ENCODE measurements at places on chromosomes 2 and 18.

DNA sequence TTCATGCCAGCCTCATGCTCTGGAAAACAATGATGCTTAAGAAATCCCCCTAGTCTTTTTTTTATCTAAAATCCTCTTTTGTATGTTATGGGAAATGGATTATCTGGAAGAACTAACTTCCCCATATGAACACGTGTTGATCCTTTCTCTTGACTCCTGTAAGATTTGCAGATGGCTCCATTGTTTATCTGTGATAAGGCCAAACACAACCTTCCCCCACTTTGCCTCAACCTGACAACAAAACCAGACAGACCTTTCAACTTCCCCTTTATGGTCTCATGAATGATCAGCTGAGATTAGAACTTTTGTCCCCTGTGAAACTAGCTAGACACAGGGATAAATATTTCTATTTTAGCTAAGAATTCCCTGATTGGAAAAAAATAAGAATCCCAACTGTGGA, 828.0 kb upstream of the CDH2 start:
- no peak for DNase-seq

DNA sequence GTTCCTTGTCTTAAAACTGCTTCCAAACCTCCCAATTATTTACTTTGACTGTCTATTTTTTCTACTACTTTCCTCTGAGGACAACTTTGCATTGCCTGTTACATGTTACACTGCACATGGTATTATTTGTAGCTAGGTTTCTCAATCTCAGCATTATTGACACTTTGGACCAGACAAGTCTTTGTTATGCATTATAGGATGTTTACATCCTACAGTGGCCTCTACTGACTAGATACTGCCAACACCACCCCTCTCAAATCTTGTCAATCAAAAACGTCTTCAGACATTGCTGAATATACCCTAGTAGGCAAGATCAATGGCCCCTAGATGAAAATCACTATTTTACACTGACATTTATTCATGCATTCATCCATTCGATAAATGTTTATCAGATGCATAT, 129.6 kb upstream of the DNAJC10 start:
- DNase-seq = no peak

GRCh38 chr2:202109737-202110184, 36.7 kb downstream of the KIAA2012 start:
- DNase-seq = no peak

- no peak for DNase-seq
These were observed at the start of gene AMER3 for GRCh38 chr2:130755256-130756052. Gene AMER3 (plus strand): TSS chr2:130755540. CDS start chr2:130762073, 6,533 bp downstream.

GRCh38 chr2:3839476-3839875, 136.1 kb downstream of the DCDC2C start:
- DNase-seq = no peak

DNA sequence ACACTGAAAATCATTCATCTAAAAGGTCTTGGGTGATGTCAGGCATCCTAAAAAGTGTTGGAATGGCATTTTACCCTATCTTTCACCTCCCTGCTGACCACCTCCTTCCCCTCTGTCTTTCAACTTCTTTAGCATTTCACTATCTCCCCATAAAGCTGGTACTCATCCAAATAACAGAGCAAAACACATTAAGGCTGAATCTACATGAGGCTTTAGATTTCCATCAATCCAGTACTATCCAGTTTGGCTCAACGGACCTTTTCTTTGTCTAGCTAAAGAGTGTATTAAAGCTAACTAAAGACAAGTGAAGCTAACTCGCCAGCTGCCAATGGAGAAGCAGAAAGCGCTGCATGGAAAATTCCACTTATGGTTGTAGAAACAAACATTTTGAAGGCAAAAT, 122.5 kb upstream of the NCKAP5 start:
- no peak for DNase-seq

- no peak for DNase-seq
These were observed 73.1 kb upstream of the ZNF521 start for GRCh38 chr18:25425024-25425423.

GRCh38 chr2:147818741-147819140, 26.1 kb upstream of the ACVR2A start:
- DNase-seq = no peak

- no peak for DNase-seq
These were observed 79.5 kb upstream of the KLF7 start for GRCh38 chr2:207244971-207245925.

- DNase-seq = no peak
These were observed 165.3 kb downstream of the SNTG2 start for GRCh38 chr2:1115843-1116539.

- no peak for DNase-seq
These were observed 89.7 kb upstream of the ATG16L1 start for GRCh38 chr2:233161730-233162129.

GRCh38 chr18:11761553-11761952, 72.5 kb downstream of the GNAL start:
- no peak for DNase-seq

GRCh38 chr2:205403244-205403825, 279.0 kb upstream of the NRP2 start:
- no peak for DNase-seq

GRCh38 chr2:212451786-212452231, 86.8 kb downstream of the ERBB4 start:
- no peak for DNase-seq

DNA sequence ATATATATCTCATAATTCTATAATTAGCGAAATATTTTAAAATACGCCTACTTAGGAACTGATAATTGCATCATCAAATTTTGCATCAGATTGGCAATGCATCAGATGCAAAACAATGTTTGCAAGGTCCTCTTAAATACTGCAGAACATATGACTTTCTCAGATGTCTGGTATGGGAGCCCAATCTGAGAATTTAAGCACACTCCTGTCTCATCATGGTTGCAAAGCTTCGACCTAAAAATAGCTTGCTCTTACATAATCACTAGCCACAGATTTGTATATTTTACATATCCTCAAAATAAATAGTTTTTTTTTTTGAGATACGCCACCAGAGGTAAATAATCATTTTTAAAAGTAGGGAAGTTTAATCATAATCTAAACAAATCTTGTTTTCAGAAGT, 123.2 kb downstream of the CABYR start:
- no peak for DNase-seq

DNA sequence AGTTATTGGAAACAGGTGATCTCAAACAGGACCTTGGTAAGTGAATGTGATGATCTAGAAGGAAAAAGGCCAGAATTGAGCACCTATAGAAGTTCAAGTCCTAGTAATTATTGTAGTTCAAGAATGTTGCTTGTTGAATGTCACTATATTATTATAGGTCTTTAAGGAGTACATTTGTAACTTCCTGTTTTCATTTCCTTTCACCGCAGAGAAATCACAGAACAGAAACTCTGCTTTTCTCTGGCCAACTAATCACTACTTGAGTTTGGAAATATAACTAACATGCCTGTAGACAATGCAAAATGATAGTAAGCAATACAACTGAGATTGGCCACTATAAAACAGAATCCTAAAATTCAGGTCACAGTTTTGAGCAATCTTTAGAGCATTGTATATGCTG, 61.8 kb upstream of the EFEMP1 start:
- no peak for DNase-seq

GRCh38 chr2:240349133-240350005, 86.1 kb upstream of the GPC1 start:
- DNase-seq = no peak

- DNase-seq = no peak
These were observed 906.1 kb downstream of the SLC4A3 start for GRCh38 chr2:220533485-220533884.

GRCh38 chr2:59073286-59073685, 832.2 kb upstream of the FANCL start:
- no peak for DNase-seq

DNA sequence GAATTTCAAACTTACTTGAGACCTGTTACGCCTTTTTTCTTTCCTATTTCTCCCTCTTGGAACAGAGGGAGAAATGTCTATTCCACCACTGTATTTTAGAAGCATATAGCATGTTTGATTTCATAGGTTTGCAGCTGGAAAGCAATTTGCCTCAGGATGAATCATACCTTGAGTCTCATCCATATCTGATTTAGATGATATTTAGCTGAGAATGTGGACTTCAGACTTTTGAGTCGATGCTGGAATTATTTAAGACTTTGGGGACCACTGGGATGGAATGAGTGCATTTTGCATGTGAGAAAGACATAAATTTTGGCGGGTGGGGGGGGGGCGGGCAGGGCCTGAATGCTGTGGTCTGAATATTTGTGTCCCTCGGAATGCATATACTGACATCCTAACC, 282.7 kb upstream of the STON1 start:
- no peak for DNase-seq

GRCh38 chr2:27407798-27408491, 1.4 kb downstream of the PPM1G start:
- DNase-seq = peak; percentile 65

GRCh38 chr2:114534116-114535084, 92.0 kb downstream of the DPP10 start:
- no peak for DNase-seq

GRCh38 chr2:221818616-221819320, 246.7 kb upstream of the EPHA4 start:
- DNase-seq = no peak

GRCh38 chr2:11203480-11203879, 48.2 kb downstream of the SLC66A3 start:
- DNase-seq = no peak

DNA sequence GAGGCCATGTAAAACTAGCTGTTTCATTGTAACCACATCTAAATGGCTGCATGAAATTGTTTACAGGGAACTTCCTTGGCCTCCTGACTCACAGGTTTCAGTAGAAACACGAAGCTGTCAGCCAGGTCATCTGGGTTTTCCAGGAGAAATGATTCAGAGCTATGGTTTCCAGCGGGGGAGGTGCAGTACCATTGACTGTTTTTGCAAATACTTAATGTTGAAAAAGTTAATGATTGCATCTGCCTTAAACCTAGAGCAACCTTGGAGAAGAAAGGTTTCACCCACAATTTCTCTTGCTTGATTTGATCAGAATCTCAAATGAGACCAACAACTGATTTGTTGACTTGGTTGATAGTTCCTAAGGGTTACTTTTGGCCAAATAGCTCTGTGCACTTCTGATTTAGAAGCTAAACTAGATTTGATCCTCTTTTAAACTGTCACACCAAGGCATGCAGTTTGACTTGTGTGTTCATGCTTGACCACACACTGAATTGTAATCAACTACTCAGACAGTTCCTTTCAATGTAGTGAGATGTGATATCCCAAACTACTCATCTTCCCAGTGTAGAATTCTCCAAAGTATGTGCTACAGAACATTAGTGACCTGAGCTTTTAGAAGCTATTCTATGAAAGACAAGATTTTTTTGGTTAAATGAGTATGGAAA, 193.5 kb upstream of the CHST9 start:
- DNase-seq = no peak

DNA sequence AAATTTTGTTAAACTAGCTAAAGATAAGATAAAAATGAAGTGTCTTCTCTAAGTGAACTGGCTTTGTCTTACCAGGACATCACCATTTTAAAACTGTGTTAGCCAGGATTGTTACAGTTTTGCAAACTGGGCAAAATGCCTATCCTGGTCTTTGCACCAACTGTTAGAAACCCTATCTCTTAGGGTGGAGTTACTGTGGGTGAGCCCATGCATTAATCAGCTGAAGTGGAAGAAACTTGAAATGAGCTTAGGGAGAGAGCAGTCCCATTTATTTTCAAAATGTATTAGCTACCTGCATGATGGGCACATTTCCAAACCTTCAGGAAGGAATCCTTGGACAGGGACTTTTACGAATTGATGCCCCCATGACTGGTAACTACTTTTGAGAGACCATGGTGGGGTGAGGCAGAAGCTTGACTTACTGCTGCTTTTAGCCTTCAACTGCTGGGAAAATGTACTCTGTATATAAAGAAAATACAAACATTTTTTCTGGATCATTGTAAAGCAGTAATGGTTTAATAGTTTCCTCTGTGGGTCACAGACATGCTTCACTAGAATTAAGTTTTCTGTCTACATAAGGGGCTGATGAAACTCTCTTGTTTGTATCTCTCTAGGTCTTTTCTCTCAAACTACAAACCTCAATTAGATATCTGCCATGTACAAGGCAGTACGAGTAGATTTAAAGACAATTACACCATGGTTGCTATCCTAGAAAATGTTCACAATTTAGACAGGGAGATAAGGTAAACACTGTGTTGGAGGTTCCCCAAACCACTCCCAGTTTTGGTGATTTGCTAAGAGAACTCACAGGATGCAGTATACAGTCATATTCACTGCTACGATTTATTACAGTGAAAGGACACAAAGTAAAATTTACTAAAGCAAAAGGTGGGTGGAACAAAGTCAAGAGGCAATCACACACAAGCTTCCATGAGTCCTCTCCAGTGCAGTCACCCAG, 321.4 kb upstream of the MMADHC start:
- DNase-seq = peak; percentile 56

DNA sequence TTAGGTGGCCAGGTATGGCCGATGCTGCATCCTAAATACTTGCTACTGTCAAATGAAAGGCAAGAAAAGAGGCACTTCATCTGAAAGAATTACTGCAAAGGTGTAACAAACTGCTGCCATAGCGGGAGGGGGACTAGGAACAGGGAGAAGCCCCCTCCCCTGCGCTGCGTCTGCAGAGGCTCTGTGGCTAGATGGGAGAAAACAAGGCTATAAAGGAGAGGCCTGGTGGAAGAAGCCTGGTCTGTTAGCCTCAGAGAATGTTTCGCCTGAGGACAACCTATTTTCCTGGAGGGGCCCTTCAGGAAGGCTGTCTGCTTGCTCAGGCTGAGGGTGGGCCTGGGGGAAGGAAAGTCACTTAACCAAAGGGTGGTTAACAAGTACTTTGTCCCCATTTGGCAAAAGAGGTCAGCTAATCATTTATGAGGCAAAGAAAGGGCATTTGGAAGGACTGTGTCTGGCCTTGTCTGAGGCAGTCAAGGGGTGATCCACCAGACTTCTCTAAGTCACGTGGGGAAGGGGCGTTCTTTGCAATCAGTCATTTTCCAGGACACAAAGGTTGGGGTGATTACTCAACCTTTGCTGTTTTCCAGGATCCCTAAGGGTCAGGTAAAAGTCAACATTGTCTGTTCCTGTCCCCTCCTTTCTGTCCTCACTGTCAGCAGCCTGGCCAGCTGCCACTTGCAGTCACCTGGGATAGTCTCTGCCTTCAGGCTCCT, 103.0 kb upstream of the TMEM200C start:
- no peak for DNase-seq

DNA sequence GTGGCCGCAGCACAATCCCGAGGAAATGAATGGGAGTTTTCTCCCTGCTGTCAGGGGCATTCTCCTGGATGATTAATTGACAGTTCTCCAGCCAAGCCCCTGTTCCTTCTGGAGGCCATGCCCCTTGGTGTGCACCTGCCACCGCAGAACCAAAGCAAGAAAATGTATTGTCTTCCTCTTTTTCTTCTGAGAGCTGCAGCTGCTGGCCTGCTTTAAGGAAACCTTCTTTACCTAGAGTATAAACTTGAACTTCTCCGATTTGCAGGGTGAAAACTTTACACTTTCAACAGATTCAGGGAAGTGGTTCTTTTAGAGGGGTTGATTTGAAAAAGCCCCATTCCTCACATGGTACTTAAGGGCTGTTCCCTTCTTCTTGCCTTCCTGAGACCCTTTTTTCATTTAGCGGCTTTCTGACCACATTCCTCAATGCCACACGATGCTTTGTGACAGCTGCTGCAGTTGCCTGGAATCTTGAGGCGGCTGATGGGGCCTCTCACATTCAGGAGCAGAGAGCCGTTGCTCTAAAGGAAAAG, 402.8 kb downstream of the TXNL1 start:
- DNase-seq = no peak

- peak; percentile 21 for DNase-seq
These were observed at the start of gene EDAR for GRCh38 chr2:108988796-108989713. Gene EDAR (minus strand): TSS chr2:108989220. CDS start chr2:108931014, 58,206 bp downstream.

GRCh38 chr2:137771064-137771463, 193.2 kb upstream of the HNMT start:
- no peak for DNase-seq

Data from NCI-H1694 (cell line).